EH (cell line): ENCODE measurements at places on chromosomes 5 and 9.
A peak's percentile ranks its signal among the peaks of the same experiment; 100 is the strongest.

DNA sequence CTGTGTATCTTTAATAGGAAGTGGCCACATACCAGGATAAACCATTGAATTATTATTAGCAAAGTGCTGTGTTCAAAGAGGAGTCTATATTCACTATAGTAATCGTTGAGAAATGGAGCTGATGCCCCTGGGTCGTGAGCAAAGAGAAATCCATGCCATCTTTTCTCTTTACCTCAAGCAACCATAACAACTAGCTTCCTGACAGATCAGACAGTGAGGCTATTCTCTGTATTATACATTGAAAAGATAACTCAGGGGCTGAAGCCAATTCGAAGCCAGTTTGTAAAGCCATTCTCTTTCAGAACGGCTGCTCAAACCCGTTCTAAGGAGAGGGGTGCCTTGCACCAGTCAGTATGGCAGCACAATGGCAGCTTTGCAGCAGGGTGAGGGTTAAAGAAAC lies 680.6 kb downstream of the SEMA5A start:
- no peak for DNase-seq

DNA sequence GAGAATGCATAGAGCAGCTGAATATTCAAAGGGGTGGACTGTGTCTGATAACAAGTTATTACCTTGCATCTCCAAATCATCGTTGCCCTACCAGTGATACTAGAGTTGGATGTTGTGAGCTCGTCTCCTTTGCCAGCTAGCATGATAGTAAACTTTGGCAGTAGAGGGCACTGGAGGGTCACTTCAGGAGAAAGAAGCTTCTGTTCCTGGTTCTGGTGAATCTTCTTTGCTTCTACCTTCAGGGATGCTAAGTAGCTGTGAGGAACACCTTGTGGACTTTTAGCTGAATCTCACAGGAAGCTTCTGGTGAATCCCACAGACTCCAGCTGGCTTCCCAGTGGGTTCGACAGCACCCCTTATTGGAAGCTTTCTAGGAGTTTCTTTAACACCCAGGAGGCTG lies 626.6 kb upstream of the SGCD start:
- peak; percentile 2 for DNase-seq

- peak; percentile 15 for DNase-seq
These were observed 22.7 kb upstream of the QSOX2 start for GRCh38 chr9:136268318-136268717.

- DNase-seq = no peak
These were observed 56.6 kb downstream of the HSD17B3 start for GRCh38 chr9:96245399-96245798.

DNA sequence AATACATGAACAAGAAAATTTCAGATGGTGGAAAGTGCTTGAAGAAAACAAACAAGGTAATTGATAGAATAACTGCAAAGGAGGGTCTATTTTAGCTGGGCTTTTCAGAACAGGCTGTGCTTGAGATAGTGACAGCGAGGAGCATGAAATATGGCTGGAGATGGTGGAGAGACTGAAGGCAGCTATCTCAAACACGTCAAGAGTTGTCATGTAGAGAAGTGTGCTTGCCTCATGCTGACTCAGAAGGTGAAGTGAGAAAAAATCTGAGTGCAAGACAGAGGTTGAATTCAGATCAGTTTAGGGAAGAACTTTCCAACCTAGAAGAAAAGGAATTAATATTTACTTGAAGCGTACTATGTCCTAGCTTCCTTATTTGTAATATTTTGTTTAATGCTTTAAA lies 115.5 kb upstream of the RANBP3L start:
- DNase-seq = no peak

- peak; percentile 76 for DNase-seq
These were observed 62.6 kb downstream of the NEK6 start for GRCh38 chr9:124320062-124320973.
